Osteocyte (in vitro differentiated cells): ENCODE measurements at places on chromosomes 1 and 21.
A peak's percentile ranks its signal among the peaks of the same experiment; 100 is the strongest.

- DNase-seq = no peak
Observed at GRCh38 chr1:3702990-3703728, 49.1 kb upstream of the CCDC27 start.

DNA sequence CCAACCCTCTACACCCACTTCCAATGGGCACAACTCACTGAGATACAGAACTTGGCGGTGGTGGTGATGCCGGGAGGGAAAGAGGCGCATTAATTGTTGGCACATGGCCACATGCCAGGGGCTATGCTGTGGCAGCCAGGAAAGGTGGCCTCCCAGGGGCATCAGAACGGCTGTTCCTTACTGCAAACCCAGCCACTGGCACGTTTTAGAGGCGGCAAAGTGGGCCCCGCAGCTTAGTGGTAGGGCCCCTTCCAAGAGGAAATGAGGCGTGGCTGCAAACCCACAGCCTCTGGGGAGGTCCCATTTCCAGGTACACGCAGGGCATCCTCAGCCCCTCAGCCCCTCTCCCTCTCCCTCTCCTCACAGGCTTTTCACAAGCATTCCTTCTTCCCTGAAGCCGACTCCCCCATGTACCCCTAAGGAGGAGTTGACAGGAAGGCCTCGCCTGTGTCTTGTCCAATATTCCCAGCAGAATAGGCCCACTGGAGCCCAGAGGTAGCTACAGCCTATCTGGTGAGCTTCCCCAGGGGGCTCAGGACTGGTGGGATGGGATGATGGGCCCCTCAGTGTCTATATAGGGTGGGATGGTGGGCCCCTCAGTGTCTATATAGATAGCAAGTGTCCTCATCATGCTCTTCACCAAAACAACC is 166.2 kb downstream of the CLIC6 start:
- DNase-seq = no peak

DNA sequence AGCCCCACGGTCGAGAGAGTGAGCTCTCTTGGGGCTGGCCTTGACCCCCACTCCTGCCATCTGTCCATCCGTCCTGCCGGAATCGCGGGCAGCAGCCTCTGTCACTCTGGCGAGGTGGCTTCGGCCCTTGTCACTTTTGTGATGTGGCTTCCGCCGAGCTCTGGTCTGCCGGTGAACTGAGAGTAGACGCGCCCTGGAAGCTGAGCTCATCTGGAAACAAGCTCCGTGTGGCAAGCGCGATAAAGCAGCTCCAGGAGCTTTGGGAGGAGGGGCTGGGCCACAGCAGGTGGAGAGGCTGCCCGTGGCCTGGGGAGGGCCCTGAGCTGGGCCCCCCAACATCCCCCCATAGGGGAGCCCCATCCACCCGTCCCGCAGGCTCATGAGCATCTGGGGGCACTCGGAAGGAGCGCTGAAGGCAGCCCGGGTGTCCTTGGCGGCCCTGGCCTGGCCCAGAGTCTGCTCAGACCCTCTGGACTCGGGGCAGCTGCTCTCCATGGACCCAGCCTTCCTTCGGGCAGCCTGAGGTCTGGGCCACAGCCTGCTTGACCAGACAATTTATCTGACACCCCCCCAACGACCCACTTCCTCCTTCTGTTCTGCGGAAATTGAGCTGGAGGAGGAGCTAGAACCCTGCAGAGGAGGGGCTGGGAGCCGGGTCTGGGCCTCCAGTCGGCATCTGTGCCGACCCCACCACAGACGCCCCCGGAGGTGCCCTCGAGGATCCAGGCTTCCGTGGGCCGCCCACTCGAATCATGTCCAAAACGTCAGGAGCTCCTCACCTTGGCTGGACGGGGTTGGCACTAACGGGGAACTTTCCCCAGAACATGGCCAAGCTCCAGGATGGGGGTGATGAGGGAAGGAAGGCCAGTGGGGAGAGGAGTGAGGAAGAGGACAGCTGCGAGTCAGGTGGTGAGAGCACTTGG is 59.1 kb downstream of the SLC19A1 start:
- DNase-seq = no peak

GRCh38 chr1:175900171-175900570 is 156.8 kb upstream of the TNR start:
- peak; percentile 49 for DNase-seq

DNA sequence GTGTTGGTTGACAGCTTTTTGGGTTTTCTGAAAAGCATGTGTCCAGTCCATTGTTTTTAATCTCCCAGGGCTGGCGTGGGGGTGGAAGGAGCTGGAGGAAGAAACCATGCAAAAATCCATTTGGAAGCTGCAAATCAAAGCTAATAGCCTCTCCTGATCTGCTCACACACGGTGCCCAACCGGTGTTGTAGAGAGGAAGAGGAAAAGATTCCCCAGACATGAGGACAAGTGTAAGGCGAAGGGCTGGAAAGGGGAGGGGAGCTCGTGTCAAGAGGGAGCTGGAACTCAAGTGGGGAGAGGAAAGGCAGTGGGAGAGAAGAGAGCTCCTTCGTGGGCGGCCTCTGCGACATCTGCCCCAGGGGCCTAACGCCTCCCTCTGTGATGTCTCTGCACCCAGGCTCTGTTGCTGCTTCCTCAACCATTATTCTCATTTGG is 112.3 kb upstream of the IRF2BP2 start:
- no peak for DNase-seq

GRCh38 chr1:209168204-209168603 is 415.3 kb upstream of the CAMK1G start:
- no peak for DNase-seq

- no peak for DNase-seq
Observed at GRCh38 chr1:213744780-213745179, 243.0 kb upstream of the PROX1 start.

DNA sequence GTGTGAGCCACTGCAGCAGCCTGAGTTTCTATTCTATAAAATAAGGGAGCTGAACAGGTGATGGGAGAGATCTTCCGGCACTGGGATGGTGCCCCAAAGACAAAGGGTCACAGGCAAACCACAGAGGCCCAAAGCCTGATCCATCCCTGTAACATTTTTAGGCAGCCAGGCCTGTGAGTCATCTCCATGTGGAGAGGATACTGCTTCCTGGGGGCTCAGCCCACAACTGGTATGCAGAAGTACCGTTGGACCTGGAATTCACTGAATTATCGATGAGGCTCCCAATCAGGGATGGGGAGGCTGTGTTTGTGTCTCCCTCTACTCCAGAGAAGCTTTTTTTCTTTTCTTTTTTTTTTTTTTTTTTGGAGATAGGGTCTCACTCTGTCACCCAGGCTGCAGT is 48.8 kb upstream of the WASF2 start:
- no peak for DNase-seq

- no peak for DNase-seq
Observed at GRCh38 chr1:113124366-113124765, 51.4 kb downstream of the LRIG2 start.

DNA sequence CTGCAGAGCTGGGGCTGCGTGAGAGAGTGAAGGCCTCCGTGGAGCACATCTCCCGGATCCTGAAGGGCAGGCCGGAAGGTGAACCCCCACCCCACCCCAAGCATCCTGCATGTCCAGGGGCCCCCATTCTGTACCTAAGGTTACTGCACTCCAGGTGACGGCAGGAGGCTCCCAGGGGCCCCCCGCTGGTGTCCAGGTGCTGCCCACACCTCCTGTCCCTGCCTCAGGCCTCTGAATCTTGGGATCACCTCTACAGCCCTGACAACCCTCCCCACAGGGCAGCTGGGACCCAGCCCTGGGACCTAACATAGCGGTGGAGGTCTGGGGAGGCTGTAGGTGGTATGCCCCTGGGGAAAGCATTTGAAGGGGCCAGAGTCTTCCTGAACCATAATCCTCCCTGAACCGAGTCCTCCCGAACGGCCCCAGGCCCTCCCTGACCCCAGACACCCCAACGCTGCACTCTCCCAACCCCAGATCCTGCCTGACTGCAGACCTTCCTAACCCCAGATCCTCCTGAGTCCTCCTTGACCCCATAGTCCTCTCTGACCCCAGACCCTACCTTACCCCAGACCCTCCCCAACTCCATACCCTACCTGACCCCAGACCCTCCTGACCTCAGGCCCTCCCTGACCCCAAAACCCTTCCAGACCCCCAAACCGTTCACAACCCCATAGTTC is 33.5 kb downstream of the TRIM11 start:
- no peak for DNase-seq

GRCh38 chr1:86741947-86742572 is 37.7 kb downstream of the SH3GLB1 start:
- DNase-seq = no peak

DNA sequence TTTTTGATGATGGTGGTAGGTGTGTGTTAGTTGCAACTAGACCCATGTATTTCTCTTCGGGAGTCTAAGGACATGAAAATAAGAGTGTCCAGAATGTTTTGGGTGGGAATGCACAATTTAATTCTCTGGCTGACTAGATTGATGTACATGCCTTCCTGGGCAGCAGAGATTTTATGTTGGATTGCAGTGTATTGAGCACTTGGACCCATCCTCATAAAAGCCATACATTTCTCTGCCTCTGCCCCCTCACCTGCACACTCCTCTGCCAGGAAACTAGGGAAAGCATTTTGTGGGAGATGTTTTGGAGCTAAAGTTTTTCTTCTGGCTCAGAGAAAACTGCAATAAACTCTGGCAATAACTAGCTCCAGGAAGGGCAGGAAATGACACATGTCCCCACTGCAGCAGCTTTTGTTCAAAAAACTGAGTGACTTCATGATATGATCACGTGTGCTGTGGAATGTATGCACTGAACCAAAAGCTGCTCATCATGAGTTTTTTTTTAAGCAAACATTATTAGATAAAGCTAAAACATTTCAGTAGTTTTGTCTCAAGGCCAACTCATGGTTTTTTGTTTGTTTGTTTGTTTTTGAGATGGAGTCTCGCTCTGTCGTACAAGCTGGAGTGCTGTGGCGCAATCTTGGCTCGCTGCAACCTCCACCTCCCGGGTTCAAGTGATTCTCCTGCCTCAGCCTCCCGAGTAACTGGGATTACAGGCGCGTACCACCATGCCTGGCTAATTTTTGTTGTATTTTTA is 17.6 kb downstream of the RIT1 start:
- no peak for DNase-seq

DNA sequence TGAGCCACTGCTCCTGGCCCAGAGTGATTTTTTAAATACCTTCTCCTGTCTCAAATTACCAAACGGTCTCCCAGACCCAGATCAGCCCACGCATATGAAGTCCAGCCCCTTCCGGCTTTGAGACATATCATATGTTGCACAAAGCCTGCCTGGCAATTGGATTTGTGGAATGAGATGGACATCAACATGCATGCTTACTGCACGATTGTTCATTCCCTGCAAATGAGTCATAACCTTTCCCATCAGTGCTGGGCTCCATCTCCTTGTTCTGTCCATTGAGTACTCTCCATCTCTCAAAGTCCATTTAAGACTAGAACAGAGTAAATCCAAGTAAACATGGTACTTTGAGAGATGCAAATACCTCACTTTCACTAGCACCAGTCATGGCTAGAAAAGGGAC is 612.2 kb upstream of the USP24 start:
- no peak for DNase-seq

- DNase-seq = no peak
Observed at GRCh38 chr1:93003981-93004380, 42.7 kb upstream of the DIPK1A start.

- DNase-seq = no peak
Observed at GRCh38 chr1:198352975-198353695, 187.3 kb downstream of the ATP6V1G3 start.

DNA sequence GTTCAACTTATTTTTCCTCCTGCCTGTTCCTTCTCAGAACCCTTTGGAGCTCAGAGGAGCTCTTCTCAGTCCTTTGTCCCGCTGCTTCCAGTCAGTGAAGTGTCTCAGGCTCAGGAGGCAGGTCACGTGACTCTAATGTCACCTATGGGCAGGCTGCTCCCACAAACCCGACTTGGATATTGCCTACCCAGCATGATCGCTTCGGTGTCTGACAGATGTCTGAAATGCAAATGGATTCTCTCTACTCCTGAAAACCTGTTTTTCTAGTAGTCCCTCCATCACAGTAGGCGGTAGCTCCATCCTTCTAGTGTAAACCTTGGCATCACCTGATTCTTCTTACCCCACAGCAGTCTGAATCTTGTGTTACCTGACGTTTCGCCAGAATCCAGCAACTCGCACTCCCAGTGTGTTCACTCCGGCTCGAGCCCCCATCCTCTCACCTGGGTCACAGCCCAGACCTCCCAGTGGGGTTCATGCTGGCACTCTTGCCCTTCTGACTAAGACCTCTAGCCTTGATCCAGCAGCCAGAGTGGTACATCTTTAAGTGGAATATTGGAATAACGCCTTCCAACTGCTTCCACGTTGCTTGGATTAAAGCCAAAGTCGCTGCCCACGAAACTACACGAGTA is 5.4 kb downstream of the PADI6 start:
- DNase-seq = no peak

DNA sequence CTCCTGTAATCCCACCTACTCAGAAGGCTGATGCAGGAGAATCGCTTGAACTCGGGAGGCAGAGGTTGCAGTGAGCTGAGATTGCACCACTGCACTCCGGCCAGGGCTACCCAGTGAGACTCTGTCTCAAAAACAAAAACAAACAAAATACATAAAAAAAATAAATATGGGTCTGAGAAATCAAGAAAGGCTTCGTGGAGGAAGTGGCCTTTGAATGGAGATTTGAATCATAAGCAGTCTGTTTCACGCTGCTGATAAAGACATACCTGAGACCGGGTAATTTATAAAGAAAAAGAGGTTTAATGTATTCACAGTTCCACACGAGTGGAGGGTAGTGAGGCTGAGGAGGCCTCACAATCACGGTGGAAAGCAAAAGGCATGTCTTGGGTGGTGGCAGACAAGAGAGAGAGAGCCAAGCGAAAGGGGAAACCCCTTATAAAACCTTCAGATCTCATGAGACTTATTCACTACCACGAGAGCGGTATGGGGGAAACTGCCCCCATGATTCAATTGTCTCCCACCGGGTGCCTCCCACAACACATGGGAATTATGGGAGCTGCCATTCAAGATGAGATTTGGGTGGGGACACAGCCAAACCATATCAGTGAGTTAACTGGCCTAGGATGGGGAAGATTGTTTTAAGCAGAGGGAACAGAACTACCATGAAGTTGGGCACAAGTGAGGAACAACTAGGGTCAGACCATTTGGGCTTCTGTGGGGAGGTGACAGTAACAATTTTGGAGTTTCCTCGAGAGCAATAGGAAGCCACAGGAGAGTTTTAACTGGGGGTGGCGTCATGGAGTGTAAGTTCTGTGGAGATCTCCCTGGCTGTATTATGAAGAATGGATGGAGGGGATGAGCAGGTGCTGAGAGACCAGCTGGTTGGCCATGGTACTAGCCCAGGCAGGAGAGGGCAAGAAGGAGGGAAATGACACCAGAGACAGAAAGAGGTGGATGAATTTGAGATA is 22.2 kb upstream of the WNT4 start:
- no peak for DNase-seq

DNA sequence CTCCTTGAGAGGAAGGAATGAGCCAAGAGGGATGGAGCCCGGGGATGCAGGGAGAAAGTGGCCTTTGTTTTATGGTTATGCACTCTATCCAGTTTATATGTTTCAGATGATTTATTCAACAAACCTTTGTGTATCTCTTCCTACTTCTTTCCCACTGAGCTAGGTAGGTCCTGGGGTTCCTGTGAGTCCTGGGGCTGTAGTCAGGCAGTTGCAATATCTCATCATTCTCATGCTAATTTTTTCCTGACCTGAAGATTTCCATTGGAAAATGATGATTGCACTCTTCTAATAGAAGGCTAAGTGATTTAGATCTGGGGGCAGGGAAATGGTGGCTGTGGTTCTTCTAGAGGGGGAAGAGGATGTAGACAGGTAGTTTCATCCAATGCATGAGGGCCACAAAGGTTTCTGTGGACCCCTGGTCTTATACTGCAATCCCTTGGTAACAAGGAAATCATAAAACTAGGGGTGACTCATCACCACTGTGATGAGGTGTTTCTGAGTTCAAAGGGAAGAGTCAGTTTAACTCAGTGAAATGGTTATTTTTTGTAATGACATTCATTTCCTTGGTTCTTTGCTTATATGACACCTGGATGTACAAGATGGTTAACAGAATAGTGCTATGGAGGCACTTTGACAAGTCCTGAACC is 20.2 kb downstream of the B3GALT5 start:
- no peak for DNase-seq
